Brain microvascular endothelial cell (primary cell): ENCODE measurements at places on chromosomes 3 and 15.

DNA sequence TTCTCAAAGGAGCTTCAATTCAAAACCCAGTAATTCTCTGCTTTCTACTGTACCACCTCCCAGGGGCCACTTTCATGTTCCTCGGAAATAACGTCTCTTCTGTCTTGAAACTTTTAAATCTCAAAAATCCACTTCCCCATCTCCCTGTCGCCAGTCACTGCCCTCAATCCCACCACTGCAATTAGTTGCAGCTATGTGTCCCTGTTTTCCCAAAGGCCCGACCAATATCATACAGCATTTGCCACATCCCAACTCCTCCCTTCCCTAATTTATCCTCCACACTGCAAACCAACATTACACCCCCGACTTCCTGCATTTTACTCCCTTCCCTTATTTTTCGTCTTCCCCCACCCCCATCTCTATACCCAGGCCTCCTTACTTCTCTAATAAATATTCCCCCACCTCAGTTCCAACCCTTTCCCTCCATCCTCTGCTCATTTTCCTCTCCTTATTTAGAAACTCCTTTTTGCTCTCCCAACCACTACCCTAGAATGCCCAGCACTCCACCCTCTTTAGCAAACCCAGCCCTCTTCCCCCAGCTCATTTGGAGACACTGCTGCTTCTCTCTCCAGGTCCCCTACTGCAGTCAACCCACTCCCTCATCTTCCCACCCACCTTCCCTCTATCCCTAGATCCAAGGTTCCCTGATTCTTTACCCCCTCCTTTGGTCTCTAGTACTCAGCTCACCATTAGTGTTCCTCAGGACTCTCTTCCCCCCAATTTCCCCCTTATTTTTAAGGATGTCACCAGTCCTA lies 1.1 kb downstream of the NPTN start:
- DNase-seq, result no peak

GRCh38 chr3:144777906-144778305 lies 806.3 kb downstream of the DIPK2A start:
- DNase-seq, result no peak

DNA sequence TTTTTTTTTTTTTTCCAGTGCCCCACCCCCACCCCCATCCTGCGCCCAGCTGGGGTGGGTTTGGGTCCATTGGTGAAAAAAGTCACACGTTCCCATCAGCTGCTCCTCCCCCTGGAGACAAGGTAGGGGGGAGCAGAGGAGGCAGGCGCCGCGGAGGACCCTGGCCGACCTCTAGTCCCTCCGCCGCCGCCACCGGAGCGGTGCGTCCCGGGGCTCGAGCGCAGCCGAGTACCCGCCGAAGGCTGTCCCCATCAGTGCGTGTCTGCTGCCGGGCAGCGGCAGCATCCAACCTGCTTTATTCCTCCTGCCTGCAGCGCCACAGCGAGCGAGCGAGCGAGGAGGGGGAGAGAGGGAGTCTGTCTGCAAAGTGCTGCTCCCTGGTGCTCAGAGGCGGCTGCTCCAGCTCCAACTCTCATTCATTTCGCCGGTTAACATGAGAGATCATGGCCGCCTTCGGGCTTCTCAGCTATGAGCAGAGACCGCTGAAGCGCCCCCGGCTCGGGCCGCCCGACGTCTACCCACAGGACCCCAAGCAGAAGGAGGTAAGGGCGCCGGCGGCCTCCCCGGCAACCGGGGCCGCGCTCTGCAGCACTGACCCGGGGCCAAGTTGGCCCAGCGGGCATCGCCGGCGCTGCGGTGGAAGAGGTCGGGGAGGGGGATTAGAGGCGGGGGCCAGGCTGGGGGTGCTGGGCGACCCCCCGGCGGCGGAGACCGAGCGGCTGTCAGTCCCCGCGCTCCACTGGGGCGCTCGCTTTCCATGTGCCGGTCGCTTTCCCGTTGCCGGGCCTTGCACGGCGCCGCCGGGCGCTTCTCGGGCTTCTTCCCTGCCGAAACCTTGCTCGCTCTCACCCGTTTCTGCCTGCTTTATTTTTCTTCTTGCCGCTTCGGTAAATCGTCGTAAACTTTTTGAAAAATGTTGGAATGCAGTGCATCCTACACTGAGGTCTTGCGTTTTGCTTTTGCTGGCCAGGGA lies 1.3 kb downstream of the MED12L start:
- DNase-seq, result peak; percentile 86

DNA sequence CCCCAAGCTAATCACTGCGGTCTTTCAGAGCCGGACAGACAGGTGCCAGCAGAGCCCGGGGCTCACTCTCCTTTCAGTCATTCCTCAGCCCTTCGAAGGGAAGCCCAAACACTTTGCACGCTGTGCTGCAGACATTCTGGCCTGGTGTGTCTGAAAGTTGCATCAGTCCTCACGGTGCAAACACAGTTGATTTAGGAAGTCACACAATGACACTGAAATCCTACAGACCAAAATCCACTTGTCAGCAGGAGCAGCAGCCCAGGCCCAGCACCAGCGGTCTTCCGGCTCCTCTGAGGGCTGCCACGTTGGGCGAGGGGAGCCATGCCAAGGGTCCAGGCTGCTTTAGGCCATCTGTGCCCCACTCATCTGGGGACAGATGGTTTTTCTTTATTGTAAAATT lies 61.6 kb downstream of the RGMA start:
- DNase-seq, result no peak

- DNase-seq, result no peak
These were observed 2.9 kb downstream of the GHRL start for GRCh38 chr3:10289787-10290355.

DNA sequence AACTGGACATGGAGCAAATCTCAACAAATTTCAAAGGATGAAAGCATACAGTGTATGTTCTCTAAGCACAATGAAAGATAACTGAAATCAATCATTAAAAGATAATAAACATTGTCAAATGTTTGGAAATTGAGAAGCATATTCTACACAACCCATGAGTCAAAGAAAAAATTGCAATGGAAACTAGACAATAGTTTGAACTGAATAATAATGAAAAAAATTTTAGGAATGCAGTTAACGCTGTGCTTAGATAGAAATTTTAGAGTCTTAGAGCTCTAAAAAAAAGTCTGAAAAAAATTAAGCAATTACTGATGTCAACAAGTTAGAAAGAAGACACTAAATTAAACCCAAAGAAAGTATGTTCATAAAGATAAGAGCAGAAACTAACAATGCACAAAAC lies 15.5 kb downstream of the RABL3 start:
- DNase-seq, result no peak

DNA sequence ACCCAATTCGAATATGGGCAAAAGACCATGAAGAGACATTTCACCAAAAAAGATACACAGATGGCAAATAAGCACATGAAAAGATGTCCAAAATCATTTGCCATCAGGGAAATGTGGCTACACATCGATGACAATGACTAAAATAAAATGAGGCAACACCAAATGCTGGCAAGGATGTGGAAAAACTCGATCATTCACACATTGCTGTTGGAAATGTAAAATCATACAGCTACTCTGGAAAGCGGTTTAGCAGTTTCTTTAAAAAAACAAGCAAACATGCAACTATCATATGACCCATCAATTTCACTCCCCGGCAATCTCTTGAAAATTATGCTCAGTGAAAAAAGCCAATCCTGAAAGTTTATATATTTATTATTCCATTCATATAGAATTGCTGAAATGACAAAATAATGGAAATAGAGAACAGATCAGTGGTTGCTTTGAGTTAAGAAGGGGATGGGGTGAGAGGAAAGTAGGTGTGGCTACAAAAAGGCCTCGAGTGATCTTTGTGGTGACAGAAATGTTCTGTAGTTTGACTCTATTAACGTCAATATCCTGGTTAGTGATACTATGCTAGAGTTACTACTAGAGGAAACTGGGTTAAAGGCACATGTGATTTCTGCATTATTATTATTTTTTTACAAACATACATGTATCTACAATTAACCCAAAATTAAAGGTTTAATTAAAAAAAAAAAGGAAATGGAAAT lies 45.0 kb downstream of the DLG1 start:
- DNase-seq, result no peak

- no peak for DNase-seq
These were observed 8.8 kb downstream of the LINGO1 start for GRCh38 chr15:77623755-77624524.
